ENCODE measurements at places on chromosomes 2 and 18. TPM values are rescaled to one million over a fixed set of nuclear protein-coding genes. Genes with fewer than 3 reads are reported as not detected.

EFHD1 gene
- 5.1 TPM for total RNA-seq

- H3K4me3 ChIP-seq = no peak overlapping the region
- H3K27me3 ChIP-seq = no peaks in the 10 kb centered on the region
- H3K36me3 ChIP-seq = no peaks in the 10 kb centered on the region
Measured at GRCh38 chr18:39871961-39872360, 2083.1 kb upstream of the PIK3C3 start.

ANKRD30BL gene
- total RNA-seq = 0.39 TPM

DNA sequence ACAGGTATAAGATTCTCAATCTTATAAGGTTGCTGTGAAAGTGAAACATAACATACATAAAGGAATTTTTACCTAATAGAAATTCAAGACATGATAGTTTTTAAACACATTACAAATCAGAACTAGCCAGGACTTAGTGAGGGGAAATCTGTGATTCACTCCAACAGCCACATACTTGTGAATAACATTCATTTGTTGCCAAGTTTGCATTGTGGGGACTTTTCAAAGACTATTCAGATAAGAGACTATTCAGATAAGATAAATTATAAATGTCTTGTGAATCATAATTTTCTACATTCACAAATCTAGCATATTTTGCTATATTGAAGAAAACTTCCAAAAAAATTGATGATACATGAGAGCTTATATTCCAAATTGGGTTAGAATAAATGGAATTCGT lies 345.3 kb upstream of the CDH20 start:
- H3K4me1 ChIP-seq = no peaks in the 10 kb centered on the region
- DNase-seq = no peak
- H3K4me3 ChIP-seq = no peak overlapping the region
- no peaks in the 10 kb centered on the region for H3K36me3 ChIP-seq
- H3K27ac ChIP-seq = no peak overlapping the region

LONRF2 gene
- total RNA-seq = not detected

- H3K4me1 ChIP-seq = peaks cover 12% of the 10 kb centered on the region
- no peak overlapping the region for H3K4me3 ChIP-seq
- no peaks in the 10 kb centered on the region for H3K36me3 ChIP-seq
- no peak overlapping the region for H3K27ac ChIP-seq
- no peaks in the 10 kb centered on the region for H3K27me3 ChIP-seq
Measured at GRCh38 chr2:113796592-113797175, 40.2 kb upstream of the SLC35F5 start.

DNA sequence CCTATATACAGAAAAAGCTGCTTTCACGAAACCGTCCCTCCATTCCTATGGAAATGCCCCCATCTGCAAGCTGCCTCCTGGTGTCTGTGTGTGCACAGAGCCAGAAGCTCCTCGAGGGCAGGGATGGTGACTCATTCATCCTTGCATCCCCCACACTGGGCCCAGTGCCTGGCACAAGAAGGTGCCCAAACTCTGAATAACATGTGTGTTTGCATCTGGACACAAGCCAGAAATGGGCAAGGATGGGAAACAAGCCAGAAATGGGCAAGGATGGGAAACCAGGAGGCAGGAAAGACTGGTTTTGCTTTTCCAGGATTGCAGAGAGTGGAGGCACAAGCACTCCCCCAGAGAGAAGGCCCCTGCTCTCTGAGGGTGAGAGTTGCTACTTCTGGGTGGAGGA lies 313.9 kb downstream of the CELF4 start:
- H3K27ac ChIP-seq = no peak overlapping the region
- H3K4me1 ChIP-seq = peaks cover 9% of the 10 kb centered on the region
- peaks cover 63% of the 10 kb centered on the region for H3K27me3 ChIP-seq
- no peak for DNase-seq

DNA sequence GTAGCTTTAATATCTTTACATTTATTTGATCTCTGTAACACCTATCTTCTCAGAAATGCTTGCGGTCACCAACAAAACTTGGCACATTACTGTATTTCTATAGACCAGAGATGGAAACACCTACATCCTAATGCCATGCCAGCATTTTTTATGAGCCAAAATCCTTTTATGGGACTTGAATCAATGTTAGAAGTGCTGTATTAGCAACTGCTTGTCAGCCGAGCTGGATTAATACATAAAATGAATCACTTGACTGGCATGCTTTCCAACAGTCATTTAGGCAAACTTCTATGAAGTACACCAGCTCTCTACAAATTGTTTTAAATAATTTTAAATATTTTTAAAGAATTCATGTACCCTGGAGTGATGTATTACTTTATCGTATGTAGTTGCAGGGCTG lies 272.9 kb upstream of the NRP2 start:
- no peaks in the 10 kb centered on the region for H3K27me3 ChIP-seq
- no peak for DNase-seq
- H3K4me3 ChIP-seq = no peak overlapping the region
- H3K27ac ChIP-seq = no peak overlapping the region
- H3K4me1 ChIP-seq = no peaks in the 10 kb centered on the region

- no peaks in the 10 kb centered on the region for H3K27me3 ChIP-seq
- no peak for DNase-seq
- peaks cover 19% of the 10 kb centered on the region for H3K4me1 ChIP-seq
- H3K4me3 ChIP-seq = no peak overlapping the region
Measured at GRCh38 chr2:61356261-61356957, 114.5 kb downstream of the USP34 start.

GRCh38 chr2:72150861-72151356 lies 3.2 kb upstream of the CYP26B1 start:
- no peak for DNase-seq
- peaks cover 23% of the 10 kb centered on the region for H3K4me1 ChIP-seq

- peak overlapping the region; percentile 78 for H3K4me3 ChIP-seq
- peak overlapping the region; percentile 90 for H3K27ac ChIP-seq
- peaks cover 10% of the 10 kb centered on the region for H3K36me3 ChIP-seq
Measured at GRCh38 chr2:113895301-113895700, 5.4 kb downstream of the ACTR3 start.

DNA sequence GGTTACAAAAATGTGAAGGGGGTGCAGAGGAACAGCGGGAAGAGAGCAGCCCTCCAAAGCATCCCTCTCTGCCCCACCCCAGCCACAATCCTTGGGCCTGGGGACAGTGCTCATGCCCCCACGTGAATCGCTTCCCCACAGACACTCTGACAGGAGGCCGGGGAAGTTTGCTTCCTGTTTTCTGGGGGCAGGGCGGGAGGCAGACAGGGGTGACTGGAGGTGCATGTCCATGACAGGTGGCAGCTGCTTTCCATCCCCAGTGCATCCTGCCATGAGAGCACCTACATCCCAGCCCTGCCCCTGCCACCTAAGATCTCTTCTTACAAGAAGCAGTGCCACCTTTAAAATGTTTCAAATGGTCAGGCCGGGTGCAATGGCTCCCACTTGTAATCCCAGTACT lies 47.2 kb upstream of the UBE2F start:
- H3K27me3 ChIP-seq = no peaks in the 10 kb centered on the region
- no peaks in the 10 kb centered on the region for H3K36me3 ChIP-seq
- H3K4me3 ChIP-seq = no peak overlapping the region
- peaks cover 7% of the 10 kb centered on the region for H3K4me1 ChIP-seq
- DNase-seq = no peak

- no peaks in the 10 kb centered on the region for H3K27me3 ChIP-seq
- no peaks in the 10 kb centered on the region for H3K36me3 ChIP-seq
- H3K4me1 ChIP-seq = no peaks in the 10 kb centered on the region
- no peak for DNase-seq
Measured at GRCh38 chr18:53952700-53953099, 271.8 kb downstream of the MBD2 start.

GRCh38 chr2:234490271-234491091 lies 6.4 kb downstream of the ARL4C start:
- H3K4me3 ChIP-seq = peak overlapping the region; percentile 88
- peaks cover 37% of the 10 kb centered on the region for H3K4me1 ChIP-seq
- peak overlapping the region; percentile 99 for H3K27ac ChIP-seq
- DNase-seq = peak; percentile 33

GRCh38 chr18:36757081-36757480 lies 71.7 kb downstream of the TPGS2 start:
- no peaks in the 10 kb centered on the region for H3K36me3 ChIP-seq
- no peak overlapping the region for H3K4me3 ChIP-seq
- peaks cover 20% of the 10 kb centered on the region for H3K27me3 ChIP-seq
- H3K4me1 ChIP-seq = no peaks in the 10 kb centered on the region

All from naive thymus-derived CD8-positive, alpha-beta T cell (primary cell).